ENCODE measurements at places on chromosomes 7 and 10.

DNA sequence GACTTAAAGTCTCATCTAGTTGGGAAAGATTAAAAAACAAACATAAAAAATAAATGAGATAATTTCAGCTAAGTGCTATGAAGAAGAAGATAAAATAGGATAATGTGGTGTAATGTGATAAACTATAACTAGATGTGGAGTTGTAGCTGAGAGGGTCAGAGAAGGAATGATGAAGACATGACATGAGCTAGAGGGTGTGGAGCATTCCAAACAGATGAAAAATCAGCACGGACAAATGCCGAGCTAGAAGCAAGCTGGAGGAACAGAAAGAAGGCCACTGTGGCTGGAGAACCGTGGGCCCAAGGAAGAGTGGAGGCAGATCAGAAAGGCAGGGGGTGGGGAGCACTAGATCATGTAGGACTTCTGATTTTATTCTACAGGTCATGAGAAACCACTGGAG lies 70.6 kb downstream of the CDK6 start:
- no peak for DNase-seq

DNA sequence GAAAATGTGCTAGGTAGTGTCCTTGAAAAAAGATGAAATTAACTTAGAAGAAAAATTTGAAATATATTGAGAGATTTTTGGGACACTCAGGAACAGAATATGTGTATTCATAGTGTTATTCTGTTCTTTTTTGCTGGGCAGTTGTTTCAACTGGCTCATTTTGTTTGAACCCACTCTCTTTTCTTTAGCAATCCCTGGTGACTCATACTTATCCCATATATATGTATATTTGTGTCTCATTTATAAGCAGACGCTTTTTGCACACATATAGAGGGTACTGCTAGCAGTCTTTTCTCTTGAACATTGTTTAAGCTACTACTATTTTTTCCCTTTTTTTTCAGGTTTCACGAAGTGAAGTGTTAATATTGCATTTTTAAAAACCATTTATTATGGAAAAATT lies 1.9 kb downstream of the EXOC6 start:
- no peak for DNase-seq

DNA sequence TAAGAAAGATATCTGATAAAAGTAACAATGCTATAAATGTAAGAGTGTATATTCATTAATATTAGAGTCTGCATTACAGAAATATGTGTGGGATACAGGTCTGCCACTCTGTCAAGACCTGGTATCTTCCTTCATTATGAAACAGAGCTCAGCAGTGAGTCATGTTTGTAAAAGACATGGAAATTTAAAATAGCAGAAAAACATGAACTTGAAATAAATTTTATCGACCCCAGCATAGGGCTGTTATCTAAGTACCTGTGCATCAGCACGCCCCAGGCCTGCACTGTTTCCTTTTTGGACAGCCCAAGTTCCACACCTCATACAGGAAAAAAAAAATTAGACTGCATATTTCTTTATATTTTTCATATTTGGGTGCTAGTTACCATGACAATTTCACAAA lies 58.0 kb upstream of the ZPBP start:
- DNase-seq: no peak

GRCh38 chr7:22582863-22583622 lies 83.1 kb upstream of the STEAP1B start:
- DNase-seq: peak; percentile 55

- no peak for DNase-seq
Observed at GRCh38 chr10:109467551-109467950, 455.8 kb downstream of the XPNPEP1 start.

DNA sequence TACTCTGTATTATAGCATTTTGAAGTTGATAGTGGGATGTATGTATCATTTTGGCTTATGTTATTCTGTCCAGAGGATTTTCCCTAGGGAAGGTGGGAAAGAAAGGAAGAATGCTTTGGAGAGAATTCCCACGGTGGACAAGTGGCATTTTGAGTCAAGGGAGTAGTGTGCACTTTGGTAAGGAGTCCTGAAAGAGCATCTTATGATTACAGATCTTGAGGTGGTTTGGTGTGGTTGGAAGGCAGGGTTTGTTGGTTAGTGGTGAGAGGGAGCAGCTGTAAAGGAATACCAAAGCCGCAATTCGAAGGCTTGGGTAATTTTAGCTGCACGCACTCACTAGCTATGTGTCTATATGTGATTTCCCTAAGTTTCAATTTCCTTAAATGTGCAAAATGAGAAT lies 16.1 kb downstream of the CCSER2 start:
- DNase-seq: peak; percentile 4

- no peak for DNase-seq
Observed at GRCh38 chr7:95089414-95090315, 182.3 kb downstream of the PPP1R9A start.

- DNase-seq: no peak
Observed at GRCh38 chr7:155992538-155992937, 180.3 kb upstream of the SHH start.

GRCh38 chr7:153090764-153091163 lies 331.2 kb downstream of the ACTR3B start:
- DNase-seq: peak; percentile 33

GRCh38 chr7:116571037-116571436 lies 46.2 kb downstream of the CAV1 start:
- no peak for DNase-seq

DNA sequence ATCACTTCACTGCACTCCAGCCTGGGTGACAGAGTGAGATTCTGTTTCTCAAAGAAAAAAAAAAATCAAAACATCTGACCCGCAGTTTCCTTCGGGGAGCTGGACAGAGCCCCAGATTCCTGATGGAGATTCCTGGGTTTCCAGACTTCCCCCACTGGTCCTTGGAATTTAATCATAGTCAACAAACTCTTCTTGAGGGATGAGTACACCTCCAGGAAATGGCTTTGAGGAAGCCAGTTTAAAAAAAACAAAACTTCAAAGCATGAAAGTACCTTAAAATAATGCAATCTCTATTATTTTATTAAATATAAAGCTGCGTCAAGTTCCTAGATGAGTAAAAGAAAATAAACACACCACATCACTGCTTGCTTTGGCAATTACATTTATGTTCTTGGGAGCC lies 1.2 kb upstream of the MAD1L1 start:
- DNase-seq: no peak

DNA sequence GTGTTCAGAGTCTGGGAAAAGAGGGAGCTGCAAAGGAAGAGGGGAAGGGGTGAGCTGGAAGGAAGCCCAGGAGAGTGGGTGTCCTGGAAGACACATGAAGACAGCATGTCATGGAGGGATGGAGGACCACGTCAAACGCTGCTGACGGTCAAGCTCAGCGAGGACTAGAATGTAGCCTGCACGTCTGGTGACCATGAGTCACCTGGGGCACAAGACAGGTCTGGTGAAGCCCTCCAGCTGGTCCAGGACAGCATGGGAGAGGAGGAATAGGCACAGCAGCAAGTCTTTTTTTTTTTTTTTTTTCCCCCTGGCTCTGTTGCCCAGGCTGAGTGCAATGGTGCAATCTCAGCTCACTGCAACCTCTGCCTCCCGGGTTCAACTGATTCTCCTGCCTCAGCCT lies 19.6 kb upstream of the AMZ1 start:
- peak; percentile 70 for DNase-seq

DNA sequence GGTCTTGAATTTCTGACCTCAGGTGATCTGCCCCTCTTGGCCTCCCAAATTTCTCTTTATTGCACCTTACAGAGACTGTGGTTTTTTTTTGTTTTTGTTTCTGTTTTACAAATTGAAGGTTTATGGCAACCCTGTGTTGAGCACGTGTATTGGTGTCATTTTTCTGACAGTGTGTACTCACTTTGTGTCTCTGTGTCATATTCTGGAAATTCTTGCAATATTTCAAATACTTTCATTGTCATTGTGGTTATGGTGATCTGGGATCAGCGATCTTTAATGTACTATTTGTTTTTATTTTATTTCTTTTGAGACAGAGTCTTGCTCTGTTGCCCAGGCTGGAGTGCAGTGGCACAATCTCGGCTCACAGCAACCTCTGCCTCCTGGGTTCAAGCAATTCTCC lies 89.8 kb downstream of the PRTFDC1 start:
- no peak for DNase-seq

- DNase-seq: no peak
Observed at GRCh38 chr10:75209086-75209920, 1.3 kb upstream of the VDAC2 start.

DNA sequence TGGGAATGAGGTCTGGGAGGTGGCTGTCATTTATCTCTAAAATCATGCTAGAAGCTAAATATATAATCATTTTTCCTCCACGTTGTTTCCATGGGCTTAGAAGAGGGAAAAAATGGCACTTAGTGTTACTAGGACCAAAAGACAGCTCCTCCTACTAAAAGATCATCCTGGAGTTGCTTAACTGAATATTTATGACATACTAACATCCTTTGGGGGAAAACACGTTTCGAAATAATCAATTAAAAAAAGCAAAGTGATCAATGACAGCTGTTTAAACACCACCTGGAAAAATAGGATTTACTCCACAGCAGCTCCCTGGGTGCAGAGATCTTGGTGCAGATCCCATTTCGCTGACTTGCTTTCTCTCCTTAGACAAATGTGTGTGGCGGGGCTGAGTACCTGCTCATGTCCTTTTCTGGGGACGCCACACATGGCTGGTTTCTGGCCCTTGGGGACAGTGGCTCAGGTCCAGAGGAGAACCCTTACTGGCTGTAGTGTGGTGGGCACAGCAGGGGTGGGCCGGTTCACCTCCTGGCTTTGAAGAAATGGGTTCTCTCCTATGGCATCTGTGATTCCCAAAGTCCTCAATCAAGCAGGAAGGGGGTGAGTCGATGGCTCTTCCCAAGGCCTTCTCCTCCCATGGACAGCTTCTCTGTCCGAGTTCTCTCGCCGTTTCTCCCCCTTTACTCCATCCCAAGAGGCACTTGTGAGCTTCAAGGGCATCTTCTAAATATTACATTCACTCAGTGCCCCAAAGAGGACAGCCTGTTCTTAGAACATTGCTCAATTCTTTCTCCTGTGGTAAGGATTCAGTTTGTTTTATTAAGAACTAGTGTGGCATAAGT lies 156.4 kb upstream of the KLF14 start:
- DNase-seq: no peak

DNA sequence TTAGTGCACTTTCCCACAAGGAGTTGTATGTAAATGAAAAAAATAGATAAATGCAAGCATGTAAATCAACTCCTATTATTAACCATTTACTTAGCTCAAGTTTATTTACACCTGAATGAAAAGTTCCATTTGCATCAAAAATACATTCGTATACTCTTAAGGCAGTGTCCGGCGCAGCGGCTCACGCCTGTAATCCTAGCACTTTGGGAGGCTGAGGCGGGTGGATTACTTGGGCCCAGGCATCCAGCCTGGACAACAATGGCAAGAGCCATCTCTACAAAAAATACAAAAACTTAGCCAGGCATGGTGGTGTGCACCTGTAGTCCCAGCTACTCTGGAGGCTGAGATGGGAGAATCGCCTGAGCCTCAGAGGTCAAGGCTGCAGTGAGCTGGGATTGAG lies 4.2 kb upstream of the IDI2 start:
- no peak for DNase-seq

DNA sequence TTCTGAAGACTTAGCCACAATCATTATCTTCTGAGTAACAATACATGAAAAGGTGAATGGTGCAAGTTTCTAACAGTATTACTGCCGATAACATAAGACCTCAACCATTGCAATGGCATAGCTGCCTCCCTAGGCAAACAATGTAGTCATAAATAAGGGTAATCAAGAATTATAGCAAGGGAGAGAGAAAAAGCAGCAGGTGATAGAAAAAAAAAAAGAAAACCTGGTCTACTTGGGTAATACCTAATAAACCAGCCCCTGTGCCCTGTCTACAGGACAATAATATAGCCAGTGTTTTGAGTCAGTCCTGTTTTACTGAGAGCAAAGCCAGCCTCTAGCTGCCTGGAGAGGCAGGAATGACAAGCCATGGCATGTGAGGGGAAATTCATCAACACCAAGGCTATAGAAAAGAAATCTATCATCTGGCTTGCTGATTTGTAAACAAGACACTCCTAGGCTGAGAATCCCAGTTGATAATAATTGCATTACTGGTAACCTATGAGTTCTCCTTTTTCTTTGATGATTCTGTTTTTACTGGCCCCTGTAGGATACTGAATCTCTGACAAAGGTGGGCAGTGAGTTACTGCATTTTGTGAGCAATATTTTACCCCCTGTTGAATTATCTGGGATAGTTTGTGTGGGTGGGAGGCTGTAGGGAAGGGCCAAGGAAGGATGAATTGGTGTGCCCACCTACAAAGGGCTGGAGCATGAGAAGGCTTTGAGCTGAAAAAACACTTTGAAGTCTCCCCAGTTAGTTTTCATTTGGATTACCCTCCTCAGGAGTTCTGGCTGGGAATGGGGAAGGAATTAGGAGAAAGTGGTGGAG lies 1.7 kb upstream of the WEE2 start:
- DNase-seq: no peak

GRCh38 chr10:80580638-80581468 lies 43.2 kb downstream of the SH2D4B start:
- DNase-seq: no peak

DNA sequence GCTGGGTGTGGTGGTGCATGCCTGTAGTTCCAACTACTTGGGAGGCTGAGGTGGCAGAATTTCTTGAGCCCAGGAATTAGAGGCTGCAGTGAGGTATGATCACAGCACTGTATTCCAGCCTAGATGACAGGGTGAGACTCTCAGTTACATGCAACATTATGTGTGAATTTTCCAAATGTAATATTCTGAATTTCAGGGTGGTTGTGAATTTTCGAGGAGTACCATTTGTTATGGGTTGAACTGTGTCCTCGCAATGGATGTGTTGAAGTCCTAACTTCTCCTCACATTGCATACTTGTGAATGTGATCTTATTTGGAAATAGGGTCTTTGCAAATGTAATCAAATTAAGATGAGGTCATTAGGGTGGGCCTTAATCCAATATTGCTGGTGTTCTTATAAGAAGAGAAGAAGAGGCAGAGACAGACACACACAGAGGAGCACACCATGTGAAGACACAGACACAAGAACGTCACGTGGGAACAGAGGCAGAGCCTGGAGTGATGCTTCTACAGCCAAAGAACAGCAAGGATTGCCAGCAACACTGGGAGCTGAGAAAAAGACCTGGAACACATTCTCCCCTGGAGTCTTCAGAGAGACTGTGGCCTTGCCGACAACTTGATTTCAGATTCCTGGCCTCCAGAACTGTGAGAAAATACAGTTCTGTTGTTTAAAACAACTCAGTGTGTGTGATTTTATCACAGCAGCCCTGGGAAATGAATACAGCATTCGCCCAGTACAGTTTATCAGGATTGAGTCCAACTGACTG lies 91.9 kb downstream of the ZNF783 start:
- no peak for DNase-seq

- no peak for DNase-seq
Observed at GRCh38 chr10:30554440-30554825, 75.1 kb downstream of the LYZL2 start.

GRCh38 chr10:91298224-91298871 lies 77.9 kb downstream of the PCGF5 start:
- DNase-seq: peak; percentile 84
